H7 (cell line): ENCODE measurements at places on chromosomes 1 and 21.

DNA sequence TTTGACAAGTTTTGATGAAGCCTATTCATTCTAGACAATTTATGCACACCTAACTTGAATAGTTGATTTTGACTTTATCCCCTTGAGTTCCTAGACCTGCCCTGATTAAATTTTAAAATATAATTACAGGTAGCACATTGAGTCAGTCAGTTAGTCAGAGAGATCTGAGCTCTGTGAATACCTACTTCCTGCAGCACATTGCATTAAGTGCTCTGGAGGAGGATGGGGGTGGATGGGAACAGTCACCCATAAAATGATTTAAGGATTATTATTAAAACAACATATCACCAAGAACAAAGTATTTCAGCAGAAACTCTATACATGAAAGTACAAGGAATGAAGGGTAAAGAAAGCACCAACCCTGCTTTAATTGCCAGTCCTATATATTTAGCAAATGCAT lies 11.8 kb upstream of the RPF1 start:
- DNase-seq, result no peak

- no peak for DNase-seq
These were observed 1.6 kb upstream of the KDM4A start for GRCh38 chr1:43648221-43648847.

GRCh38 chr1:193674292-193674944 lies 488.0 kb upstream of the B3GALT2 start:
- no peak for DNase-seq

- DNase-seq, result no peak
These were observed 21.9 kb downstream of the FAM3B start for GRCh38 chr21:41338455-41338854.

DNA sequence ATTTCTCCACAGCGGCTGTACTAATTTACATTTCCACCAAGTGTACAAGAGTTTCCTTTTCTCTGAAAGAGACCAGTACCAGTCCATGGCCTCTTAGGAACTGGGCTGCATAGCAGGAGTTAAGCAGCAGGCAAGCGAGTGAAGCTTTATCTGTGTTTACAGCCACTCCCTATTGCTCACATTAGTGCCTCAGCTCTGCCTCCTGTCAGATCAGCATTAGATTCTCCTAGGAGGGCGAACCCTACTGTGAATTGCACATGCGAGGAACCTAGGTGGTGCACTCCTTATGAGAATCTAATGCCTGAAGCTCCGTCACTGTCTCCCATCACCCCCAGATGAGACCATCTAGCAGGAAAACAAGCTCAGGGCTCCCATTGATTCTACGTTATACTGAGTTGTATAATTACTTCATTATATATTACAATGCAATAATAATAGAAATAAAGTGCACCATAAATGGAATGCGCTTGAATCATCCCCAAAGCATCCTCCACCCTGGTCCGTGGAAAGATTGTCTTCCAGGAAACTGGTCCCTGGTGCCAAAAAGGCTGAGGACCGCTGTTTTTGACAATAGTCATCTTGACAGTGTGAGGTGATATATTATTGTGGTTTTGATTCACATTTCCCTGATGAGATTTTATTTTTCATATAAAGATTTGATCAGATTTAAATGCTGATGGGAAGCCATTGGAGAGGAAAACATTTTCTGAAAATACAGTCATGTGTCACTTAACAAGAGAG lies 45.5 kb upstream of the MRPS6 start:
- DNase-seq, result no peak

DNA sequence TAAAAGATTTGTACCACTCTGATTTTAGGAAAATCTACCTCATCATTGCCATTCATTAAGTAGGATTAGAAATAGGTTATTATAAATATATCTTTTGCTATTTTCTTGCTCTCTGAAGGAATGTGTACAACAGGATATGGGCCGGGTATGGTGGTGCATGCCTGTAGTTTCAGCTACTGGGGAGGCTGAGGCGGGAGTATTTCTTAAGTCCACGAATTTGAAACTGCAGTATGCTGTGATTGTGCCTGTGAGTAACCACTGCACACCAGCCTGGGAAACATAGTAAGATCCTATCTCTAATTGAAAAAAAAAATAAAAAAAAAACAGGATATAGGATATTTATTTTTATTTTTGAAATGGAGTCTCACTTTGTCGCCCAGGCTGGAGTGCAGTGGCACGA lies 50.0 kb downstream of the CLIC4 start:
- no peak for DNase-seq

DNA sequence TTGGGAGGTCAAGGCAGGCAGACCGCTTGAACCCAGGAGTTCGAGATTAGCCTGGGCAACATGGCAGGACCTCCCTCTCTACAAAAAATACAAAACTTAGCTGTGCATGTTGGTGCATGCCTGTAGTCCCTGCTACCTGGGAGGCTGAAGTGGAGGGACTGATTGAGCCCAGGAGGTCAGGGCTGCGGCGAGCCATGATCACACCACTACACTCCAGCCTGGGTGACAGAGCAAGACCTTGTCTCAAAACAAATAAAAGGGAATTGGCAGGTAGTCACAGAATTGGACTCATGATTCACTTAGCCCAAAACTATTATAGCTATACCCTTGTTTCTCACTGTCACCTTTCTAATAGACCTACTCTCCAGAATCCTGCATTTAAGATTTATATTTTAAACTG lies 5.5 kb downstream of the TADA1 start:
- DNase-seq, result no peak

- DNase-seq, result no peak
These were observed 186.7 kb downstream of the TOMM20 start for GRCh38 chr1:234942012-234942332.

DNA sequence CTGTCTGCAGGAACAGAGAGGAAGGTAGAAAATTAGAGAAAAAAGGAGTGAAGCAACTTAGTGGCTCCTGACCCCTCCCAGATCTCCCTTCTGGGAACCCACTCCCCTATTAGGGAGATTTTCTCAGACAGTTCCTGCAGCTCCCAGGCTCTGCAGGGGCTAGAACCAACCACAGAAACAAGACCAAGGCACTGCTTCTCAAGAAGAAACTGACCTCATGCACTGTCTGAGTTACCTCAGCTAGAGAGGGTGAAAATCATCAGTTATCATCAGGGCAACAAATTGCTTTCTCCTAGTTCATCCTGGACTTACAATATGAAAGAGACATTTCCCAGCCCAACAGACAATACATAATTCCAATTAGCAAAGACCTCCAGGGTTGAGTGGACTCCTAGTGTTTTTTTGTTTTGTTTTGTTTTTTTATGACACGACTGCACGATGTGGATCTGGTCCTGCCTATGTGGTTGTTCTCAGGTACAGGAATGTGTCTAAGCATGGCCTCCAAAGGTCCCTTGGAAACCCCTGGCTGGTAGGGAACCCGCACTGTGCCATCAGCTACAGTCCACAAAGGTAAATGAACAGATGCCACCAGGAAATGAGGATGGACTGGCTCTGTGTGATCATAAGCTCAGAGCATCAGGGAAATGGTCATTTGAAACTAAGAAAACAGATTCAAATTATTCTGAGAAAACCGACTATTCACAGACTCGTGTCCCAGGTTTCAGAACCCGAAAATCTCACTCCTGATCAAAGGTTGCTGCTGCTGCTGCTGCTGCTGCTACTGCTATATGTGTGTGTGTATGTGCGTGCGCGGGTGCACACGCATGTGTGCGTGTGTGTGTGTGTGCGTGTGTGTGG lies 65.3 kb downstream of the LAMC2 start:
- DNase-seq, result no peak

- no peak for DNase-seq
These were observed 140.0 kb downstream of the SMYD3 start for GRCh38 chr1:246367041-246367440.

DNA sequence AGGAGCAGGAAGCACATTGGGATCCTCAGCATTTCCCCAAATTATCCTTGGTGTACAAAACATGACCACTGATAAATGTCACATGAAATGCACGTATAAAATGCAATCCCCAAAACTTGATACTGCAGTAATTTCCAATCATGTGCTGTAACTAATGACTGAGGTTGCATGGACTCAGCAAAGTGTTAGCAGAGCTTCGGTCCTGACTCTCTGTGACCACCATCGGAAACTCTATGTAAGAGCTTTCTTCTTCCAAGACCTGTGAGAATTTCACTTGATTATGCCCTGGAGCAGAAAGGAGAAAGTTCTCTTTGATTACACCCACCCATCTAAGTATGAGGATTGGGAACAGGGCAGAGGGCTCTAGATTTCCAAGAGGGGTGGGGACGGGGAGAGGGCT lies 908 bp downstream of the CD53 start:
- no peak for DNase-seq
